Heart left ventricle (tissue), 16 donors: ENCODE measurements at places on chromosomes 6 and 20.

DNA sequence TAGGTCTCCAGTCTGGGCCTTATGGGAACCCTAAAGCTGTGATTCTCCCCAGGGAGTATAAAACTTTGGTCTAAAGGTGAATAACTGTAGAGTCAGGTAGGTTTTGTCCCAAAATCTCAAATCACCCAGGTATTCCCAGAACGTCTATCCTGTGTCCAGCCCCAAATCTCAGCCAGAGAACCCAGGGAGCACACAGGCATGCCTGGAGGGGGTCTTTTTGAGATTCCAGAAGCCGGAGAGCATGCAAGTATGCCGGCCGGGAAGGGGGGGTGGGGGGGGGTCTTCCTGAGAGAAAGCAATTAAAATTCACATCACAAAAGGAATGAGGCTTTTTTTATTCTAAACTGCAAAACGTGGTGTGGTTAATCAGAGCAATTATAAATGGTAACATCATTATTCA lies 210.0 kb downstream of the PTPRT start:
- no peak for DNase-seq

DNA sequence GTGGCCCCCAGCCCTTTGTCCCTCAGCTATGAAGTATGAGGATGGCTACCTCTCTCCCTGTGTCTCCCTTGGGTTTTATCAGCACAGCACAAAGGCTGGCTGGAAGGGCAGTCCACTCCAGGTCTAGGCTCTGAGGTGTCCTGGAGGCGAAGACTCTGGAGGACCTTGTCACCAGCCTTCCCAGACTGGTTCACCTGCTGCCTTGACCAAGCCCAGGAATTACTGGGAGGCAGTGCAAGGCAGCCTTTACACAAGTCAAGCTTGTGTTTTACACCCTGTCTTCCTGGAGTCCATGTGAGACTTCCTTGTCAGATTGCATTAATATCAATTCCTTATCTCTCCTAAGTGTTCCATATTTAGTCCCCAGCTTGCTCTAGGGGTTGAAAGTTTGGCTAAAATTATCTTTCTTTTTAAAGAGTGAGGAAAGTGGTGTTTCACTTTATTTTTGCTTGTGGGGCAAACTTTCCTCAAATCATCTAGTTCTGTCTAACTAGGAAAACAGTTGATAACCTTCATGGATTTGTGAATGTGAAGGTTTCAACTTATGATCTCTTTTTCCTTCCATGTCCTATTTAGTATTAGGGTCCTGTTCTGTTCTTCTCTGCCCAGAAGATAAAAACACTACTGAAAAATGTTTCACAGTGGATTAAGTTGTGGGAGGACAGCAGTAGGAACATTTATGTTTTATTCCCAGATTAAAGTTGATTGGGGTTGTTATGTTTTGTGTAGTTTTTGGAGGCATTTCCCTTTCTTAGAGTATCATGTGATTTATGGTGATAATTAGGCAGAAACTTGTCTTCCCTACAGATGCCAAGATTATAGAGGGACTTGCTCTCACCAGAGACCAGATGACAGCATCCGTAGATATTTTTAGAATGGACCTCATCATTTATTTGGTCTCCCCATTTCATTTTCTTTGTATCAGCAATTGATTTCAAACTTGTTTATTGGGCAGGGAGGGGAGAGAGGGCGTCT lies 114.8 kb downstream of the FOXO3 start:
- DNase-seq = no peak

DNA sequence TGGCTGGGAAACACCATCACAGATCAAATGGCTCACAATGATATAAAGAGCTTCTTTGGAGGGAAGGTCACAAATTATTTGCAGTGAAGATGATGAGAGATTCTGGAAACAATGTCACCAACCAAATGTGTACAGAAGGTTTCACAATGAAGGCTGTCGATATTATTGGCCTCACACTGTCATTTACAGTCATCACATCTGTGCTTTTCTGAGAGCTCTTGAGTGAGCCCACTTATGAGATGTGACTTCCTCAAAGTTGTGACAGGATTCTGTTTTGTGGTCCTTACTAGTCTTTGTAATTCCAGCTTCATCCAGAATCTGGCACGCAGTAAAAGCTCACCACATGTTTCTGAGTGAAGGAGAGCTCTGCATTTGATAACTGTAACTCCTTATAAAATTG lies 133.6 kb downstream of the LMBRD1 start:
- DNase-seq = no peak

DNA sequence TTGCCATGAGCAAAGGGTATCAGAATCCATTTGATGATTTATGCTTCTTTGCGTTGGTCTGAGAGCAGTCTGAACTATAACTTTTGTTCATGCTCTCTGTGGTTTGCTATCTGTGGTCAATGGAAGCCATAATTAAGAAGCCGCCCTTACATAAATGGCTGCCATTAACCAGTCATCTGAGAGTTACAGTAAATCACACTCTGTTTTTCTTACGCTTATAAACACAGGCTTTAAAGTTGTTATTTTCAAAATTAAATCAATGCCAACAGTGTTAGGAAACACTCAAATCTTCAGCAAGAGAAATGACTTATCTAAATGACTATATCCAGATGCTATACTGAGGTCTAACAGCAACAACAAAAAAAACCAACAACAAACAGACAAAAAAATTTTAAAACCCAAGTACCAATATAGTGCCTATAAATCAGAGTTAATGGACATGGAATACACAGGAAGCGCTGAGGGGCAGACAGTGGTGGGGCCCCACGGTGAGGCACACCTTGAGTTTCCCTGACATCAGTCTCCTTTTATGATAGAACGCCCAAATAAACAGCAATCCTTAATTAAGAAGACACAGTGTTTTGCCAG lies 108.0 kb upstream of the C6orf118 start:
- no peak for DNase-seq

DNA sequence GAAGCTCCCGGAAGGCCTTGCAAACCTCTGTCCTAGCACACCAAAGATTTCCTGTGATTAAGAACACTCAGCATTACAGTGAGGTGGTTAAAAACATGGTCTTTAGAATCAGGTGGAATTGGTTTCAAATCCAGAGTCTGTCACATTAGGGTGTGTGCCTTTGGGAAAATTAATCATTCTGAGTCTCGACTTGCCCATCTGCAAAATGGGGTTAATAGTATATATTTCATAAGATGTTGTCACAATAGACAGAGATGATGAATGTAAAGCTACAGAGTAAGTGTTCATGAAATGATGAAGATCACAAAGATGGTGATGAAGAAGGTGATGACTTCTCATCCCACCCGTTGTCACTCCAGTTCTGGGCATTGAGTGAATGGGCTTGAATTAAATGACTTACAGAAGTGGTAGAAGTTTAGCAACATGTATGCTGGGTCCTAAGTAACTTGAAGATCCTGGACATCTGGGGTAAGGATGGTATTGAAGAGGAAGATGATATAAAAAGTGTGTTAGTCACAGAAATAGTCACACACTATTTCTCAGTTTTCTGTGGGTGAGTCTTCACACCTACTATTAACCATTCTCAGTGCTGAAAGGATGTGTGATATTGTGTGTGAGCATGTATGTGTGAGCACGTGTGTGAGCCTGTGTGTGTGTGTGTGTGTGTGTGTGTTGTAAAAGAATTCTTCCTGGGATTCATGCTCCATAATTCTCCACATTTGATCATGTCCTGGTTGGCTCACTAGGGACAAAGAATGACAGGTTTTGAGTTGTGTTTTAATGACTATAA lies 28.0 kb upstream of the NEDD9 start:
- DNase-seq = no peak

- peak; percentile 30 for DNase-seq
Measured at GRCh38 chr6:136511926-136512325, 38.3 kb downstream of the MAP7 start.

DNA sequence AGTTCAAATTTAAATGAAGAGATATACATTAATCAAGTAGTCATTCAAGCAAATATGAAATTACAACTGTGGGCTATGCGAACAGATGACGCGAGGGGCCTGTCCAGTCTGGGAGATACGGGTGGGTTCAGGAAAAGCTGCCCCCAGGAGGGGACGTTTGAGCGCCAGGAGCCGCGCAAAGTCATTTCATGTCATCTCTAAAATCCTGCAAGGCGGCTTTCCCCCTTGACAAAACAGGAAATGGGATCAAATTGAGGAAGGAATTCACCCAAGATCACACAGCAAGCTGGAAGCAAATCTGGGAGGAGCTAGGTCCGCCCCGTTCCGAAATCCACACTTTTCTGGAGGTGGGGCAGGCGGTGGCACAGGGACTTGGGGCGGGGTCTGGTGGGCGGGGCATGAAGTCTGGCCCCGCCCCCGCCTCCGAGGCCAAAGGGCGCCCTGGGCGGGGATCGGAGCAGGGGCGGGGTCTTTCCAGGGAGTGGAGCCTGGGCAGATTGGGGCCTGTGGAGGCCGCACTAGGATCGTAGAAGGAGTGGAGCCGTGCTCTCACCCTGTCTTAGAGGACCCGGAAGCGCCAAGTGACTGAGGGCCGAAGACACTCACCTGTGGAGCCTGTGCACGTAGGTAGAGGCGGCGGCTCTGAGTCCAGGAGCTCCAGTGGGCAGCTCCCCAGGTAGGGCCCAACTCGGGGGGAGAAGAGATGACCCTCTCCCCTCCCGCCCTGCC lies at the start of gene LPIN3:
Gene LPIN3 (plus strand): TSS at position 495 of the 729 bp plus-strand sequence. CDS start 4,983 bp downstream, outside the sequence.
- peak; percentile 93 for DNase-seq

- DNase-seq = no peak
Measured at GRCh38 chr20:62618611-62619529, 23.4 kb upstream of the SLCO4A1 start.

GRCh38 chr6:33505548-33506370 lies 51.4 kb downstream of the ZBTB9 start:
- no peak for DNase-seq

- DNase-seq = no peak
Measured at GRCh38 chr6:15877231-15877630, 214.4 kb upstream of the DTNBP1 start.

- no peak for DNase-seq
Measured at GRCh38 chr6:129209355-129209754, 326.4 kb downstream of the LAMA2 start.

- no peak for DNase-seq
Measured at GRCh38 chr6:132520953-132521352, 8.0 kb upstream of the STX7 start.

DNA sequence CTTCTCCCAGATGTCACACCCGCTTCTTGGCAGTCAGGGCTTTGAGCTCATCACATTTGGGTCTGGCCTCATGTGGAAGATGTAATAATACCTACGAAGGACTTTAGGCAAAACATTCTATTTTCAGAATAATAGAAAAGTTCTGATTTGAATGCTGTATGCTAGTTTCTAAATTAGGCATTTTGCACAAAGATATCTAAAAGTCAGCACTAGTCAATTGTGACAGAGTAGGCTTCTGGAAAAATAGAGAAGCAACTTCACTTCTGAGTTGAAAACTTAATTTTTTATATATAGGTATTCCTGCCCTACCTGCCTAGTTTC lies 38.3 kb upstream of the CD2AP start:
- DNase-seq = no peak

DNA sequence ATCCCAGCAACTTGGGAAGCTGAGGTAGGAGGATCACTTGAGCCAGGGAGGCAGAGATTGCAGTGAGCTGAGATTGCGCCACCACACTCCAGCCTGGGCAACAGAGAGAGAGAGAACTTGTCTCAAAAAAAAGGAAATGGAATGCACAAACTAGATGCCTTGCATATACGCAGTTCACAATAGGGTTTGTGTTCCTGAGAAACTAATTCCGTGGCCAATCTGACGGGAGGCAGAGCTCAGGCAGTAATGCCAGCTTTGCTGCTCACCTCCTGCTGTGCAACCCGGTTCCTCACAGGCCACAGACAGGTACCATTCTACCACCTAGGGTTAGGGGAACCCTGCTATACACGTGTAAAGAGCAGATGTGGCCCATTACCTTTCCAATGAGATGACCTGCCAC lies 1.4 kb downstream of the CDK5RAP1 start:
- no peak for DNase-seq

DNA sequence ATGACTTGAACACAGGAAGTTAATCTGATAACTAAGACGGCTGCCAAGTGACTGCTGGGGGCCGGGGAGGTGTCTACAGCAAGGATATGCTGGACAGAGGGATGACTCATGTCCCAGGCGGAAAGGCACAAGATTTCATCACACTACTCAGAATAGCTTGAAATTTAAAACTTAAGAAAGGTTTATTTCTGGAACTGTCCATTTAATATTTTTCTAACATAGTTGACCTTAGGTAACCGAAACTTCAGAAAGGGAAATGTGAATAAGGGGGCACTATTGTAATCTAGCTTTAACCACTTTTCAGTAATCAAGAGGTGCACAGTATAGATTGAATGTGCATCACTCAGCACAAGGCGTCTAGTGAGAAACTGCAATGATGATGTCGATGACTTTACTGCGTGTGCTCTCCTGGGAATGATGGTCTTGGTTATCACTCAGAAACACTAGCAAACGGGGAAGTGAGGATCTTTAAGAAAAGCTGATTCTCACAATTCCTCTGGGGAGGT lies 171.5 kb downstream of the QKI start:
- peak; percentile 54 for DNase-seq
